ENCODE measurements at places on chromosomes 3 and 15.

DNA sequence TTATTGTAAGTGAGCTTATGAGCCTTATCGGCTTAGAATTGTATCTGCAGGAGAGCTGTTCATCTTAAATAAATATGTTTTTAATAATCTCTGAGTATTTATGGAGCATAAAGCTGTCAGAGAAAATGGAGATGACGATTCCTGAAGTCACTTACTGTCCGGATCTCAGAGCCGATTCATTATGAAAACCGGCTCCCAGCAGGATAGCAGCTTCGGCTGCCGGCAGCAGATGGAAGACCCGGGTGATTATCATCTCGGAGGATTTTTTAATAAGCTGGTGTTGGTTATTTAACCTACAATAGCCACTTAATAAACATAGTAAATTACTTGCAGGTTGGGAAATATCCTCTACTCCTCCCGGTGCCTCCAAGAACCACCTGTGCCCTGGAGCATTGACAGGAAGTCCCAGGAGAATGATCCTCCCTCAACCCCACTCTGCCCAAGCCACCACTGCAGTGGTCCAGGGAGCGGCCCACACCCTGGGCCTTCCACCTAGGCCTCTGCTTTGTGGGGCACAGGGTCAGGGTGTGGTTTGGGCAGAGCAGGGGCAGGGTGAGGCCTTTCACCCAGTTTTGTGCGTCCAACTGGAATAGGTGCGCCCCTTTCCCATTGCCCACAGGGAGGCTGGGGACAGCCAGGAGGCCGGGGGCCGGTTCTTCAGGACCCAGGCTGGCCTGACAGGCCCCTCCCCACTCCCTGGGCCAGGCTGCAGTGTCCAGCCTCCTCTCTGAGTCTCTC is 42.2 kb upstream of the PRR23E start:
- DNase-seq, result no peak
- no peaks in the 10 kb centered on the region for H3K4me1 ChIP-seq
- H3K27ac ChIP-seq, result no peak overlapping the region
- no peaks in the 10 kb centered on the region for H3K36me3 ChIP-seq
- no peak overlapping the region for H3K4me3 ChIP-seq
- no peaks in the 10 kb centered on the region for H3K27me3 ChIP-seq

GRCh38 chr3:187041362-187042307 is 97.7 kb downstream of the RPL39L start:
- peak overlapping the region; percentile 65 for H3K27ac ChIP-seq
- peaks cover 86% of the 10 kb centered on the region for H3K4me1 ChIP-seq
- no peaks in the 10 kb centered on the region for H3K27me3 ChIP-seq
- H3K4me3 ChIP-seq, result peak overlapping the region; percentile 37
- DNase-seq, result peak; percentile 59

DNA sequence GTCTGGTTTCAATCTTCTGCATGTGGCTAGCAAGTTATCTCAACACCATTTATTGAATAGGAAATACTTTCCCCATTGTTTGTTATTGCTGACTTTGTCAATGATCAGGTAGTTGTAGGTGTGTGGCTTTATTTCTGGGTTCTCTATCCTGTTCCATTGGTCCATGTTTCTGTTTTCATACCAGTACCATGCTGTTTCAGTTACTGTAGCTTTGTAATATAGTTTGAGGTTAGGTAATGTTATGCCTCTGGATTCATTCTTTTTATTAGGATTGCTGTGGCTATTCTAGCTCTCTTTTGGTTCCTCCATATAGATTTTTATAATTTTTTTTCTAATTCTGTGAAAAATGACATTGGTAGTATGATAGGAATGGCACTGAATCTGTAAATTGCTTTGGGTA is 58.3 kb downstream of the LRRC49 start:
- no peak overlapping the region for H3K4me3 ChIP-seq
- H3K4me1 ChIP-seq, result no peaks in the 10 kb centered on the region
- no peaks in the 10 kb centered on the region for H3K36me3 ChIP-seq
- no peaks in the 10 kb centered on the region for H3K27me3 ChIP-seq

DNA sequence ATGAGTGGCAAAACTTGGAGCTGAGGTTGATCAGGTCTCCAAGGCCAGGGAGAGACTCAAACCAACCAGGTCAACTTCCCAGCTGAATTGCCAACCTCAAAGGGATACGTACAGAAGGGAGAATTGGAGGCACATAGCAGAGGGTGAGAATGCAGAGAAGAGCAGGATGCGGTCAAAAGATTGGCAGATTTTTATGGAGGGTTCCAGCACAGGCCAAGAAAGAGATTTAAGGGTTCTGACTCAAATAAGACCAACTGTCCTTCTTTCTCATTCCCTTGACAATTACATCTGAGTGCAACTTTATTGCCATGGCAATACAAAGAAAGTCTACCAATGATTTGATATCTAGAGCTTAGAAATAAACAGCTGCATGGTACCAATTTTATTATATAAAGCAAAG is 33.2 kb downstream of the SCG5 start:
- H3K4me1 ChIP-seq, result no peaks in the 10 kb centered on the region
- no peaks in the 10 kb centered on the region for H3K36me3 ChIP-seq

GRCh38 chr3:159828542-159828943 is 160.1 kb upstream of the IL12A start:
- H3K27me3 ChIP-seq, result no peaks in the 10 kb centered on the region
- H3K4me1 ChIP-seq, result no peaks in the 10 kb centered on the region
- no peak overlapping the region for H3K4me3 ChIP-seq

Measured in CD8-positive, alpha-beta memory T cell (primary cell).